ENCODE measurements at places on chromosomes 4 and X.

- DNase-seq: no peak
These were observed at the start of gene CITED1 for GRCh38 chrX:72305286-72306084. Gene CITED1, minus strand, starts transcription at chrX:72305914. Its CDS starts 3,045 bp downstream, at chrX:72302869.

- DNase-seq: no peak
These were observed 74.6 kb downstream of the CC2D2A start for GRCh38 chr4:15544248-15544729.

GRCh38 chrX:123311486-123311885 is 127.4 kb downstream of the GRIA3 start:
- no peak for DNase-seq

GRCh38 chrX:48458711-48459110 is 11.3 kb downstream of the SLC38A5 start:
- no peak for DNase-seq

DNA sequence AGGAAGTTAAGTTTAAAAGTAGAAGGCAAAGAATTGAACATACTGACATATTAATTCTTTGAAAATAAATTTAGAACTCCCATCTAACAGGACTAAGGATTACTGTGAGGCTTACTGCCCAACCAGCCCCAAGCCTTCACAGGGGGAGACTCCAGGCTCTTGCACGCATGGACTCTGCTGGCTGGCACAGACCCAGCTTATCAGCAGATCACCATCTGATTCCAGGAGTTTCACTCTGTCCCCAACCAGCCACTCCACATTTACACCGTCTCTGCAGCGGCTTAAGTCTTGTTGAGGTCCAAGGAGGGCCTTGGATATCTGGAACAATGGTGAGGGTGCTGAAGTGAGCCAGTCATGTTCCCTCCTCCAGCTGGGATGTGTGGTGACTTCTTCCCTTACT is 16.4 kb upstream of the OTUD4 start:
- DNase-seq: no peak

DNA sequence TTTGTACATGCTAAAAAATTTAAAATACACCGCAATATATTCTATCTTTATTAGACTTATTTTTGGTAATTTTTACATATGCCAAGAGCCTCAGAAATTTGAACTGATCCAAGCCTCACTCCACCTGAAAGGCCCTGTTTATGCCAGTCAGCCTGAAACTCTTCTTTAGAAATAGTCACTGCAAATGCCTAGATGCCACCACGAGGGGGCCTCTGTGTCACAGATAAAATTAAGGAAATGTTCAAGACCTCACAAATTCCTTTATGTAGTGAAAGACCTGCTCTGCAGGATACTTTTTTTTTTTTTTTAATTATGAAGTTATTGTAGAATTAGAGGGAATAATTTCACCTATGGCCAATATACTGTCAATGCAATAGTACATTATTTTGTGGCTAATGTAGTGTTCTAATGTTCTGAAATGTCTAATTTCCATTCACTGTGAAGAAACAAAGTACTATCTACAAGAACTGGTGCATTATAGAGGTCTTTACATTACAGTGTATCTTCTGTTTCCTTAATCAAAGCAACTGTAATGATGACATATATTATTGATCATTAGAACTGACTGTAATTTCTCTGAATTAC is 69.8 kb downstream of the DTHD1 start:
- DNase-seq: peak; percentile 15

DNA sequence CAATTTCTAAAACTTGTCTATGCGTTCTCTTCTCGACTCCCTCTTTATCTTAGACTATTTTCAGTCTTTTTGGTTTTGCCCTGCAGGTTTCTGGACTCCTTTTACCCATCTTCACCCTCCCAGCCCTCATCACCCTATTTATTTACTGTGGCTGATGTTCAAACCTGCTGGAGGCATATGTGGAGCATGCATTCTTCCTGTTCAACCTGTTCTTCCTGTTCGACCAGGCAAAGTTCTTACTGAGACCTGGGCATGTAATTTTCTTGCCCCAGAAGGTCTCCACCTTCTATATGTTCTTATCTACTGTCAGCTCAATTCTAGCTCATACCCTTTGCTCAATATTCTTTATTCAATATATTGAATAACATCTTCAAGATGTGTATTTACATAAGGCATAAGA is 69.4 kb upstream of the AGA start:
- DNase-seq: no peak

- DNase-seq: no peak
These were observed 41.6 kb downstream of the BEX3 start for GRCh38 chrX:103417933-103418332.

DNA sequence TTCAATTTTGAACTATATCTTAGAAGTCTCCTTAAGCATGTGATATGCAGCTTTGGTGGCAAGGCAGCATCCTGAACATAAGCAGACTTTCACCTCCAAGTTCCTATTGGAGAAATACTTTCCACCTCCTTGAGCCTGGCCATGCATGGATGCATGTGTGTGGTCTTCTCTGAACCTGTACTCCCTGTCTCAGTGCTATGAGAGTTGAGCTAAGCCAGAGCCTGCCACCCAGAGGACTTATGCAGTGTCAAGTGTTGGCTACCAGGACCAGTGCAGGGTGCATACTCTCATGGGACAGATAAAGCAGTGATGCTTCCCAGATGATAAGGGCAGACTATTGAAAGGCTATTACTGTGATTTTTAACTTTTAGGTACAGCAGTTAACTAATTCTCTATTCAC is 105.6 kb downstream of the TSPAN7 start:
- DNase-seq: no peak

DNA sequence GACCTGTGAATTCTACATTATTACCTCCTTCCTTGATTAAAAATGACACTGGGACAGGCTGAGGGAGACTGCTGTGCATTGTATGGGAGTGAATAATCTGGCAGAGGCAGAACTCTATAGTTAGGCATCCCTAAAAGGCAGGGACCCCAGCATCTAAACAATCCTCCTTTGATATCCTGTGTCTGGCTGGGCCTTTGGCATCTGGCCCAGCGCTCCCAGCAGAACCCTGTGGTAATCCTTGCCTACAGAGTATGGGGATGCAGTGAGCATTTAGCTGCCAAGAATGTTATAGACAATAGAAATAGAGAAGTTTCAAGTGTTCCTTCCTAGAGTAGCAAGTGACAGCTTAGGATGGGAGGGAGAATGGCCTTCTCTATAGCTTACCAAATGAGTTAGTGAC is 38.5 kb downstream of the ZCCHC12 start:
- DNase-seq: no peak

GRCh38 chr4:40874901-40875300 is 125.1 kb downstream of the NSUN7 start:
- no peak for DNase-seq

GRCh38 chr4:139458999-139459398 is 5.1 kb downstream of the RAB33B start:
- DNase-seq: no peak

DNA sequence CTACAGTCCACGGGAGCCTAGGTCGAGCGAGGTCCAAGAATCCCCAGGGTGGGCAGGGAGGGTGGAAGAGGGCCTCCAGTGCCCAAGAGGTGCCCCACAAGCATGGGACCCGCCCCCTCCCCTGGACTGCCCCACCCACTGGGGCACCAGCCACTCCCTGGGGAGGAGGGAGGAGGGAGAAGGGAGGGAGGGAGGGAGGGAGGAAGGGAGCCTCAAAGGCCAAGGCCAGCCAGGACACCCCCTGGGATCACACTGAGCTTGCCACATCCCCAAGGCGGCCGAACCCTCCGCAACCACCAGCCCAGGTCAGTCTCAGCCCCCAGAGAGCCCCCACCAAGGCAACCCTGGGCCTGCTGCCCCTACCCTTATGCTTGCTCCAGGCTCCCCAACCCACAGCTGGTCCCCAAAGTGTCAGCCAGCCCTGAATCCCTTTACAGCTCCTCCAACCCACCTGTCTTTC is at the start of gene GATA1:
Gene GATA1, plus strand, starts transcription at position 250 of the 460 bp plus-strand sequence. CDS start 4,520 bp downstream, outside the sequence.
- DNase-seq: no peak

DNA sequence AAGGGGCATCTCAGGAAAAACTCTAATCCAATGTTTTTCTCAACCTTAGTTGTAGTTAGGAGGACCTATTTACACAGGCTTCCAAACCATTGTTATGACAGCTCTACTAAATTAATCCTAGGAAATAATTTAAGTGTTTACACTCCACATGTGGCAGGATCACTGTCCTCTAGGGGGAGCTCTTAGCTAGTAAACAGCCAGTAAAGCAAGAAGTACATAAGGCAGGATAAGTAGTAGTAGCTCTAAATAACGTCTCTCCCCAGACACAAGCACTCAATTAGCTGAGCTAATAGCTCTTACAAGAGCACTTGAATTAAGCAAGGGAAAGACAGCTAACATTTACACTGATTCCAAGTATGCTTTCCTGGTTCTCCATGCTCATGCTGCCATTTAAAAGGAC is 37.3 kb downstream of the NUDT11 start:
- DNase-seq: no peak

- DNase-seq: peak; percentile 6
These were observed 83.6 kb downstream of the CHM start for GRCh38 chrX:85963736-85964135.

- no peak for DNase-seq
These were observed 8.2 kb upstream of the TLR10 start for GRCh38 chr4:38791010-38791409.

- peak; percentile 14 for DNase-seq
These were observed 255.5 kb downstream of the LDB2 start for GRCh38 chr4:16642897-16643296.

DNA sequence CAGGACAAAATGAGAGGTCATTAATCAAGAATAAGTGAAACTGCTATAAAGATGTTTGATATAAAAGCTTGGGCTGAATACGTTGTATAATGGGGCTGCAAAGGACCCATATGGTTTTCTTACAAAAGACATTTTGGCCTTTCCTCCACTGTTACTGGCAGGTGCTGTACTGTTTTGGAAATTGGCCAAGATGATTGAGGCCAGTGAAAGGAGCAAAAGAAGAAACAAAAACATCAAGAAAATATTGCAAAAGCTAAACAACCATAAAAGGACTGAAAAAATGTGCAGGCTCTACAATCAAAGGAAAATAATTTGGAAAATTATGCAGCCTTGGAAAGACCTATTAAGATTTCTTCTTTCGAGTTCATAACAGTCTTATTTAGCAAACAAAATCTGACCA is 222.2 kb upstream of the PPP1R2C start:
- no peak for DNase-seq

GRCh38 chr4:61723492-61723891 is 523.4 kb downstream of the ADGRL3 start:
- no peak for DNase-seq

DNA sequence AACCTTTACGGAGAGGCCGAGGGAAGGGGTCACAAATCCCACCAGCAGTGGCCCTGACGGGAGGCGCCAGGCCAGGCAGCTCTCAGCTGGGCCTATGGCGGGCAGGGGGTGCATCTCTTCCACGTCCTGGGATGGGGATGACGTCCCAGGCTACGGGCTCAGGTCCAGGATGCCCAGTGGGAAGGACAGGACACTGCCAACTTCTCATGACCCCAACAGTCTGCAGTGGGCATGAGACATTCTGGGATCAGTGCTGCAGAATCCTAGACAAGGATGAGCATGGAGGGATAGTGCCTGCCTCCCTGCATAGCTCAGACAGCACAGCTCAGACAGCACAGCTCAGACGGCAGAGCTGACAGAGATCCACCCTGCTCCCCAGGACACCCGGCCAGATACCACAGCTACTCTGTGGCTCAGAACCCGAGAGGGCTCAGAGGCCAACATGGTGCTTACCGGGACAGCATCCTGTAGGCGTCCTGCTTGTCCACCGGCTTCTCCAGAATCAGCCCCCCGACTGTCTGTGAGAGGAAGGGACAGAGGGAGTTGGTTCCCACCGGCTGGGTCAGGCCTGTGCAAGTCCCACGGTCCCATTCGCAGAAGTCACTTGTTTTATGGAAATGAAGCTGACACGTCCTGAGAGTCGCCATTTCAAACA is 17.3 kb downstream of the ASMTL start:
- no peak for DNase-seq

DNA sequence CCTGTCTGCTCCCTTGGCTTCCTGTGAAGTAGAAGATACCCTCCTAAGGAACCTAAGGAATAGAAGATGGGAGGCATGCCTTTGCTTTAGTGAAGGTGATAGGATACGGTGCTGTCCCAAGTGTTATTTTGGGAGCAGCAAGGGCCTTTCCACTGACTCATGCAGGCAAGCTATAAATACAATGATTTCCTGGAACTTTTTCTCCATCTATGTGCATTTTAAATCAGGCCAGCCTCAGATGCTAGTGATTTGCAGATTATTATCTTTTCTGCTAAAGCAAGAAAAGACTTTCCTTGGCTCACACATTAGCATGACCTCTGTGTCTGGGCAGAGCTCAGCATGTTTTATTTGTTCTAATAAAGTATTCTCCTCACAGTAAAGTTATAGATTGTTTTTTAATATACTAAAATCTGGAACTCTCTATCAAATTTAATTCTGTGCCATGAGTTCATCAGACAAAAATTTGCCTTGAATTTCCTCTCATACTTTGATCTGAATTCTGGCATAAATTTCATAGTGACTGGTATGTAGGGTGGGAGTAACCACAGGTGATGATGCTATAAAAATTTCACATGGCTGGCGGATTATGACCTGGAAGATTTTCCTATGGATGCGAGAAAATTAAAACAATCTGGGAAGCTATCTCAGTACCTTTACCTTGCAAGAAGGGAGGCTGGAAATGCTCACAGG is 131.7 kb downstream of the REPS2 start:
- DNase-seq: no peak

- no peak for DNase-seq
These were observed 7.8 kb upstream of the CLOCK start for GRCh38 chr4:55554453-55555030.

DNA sequence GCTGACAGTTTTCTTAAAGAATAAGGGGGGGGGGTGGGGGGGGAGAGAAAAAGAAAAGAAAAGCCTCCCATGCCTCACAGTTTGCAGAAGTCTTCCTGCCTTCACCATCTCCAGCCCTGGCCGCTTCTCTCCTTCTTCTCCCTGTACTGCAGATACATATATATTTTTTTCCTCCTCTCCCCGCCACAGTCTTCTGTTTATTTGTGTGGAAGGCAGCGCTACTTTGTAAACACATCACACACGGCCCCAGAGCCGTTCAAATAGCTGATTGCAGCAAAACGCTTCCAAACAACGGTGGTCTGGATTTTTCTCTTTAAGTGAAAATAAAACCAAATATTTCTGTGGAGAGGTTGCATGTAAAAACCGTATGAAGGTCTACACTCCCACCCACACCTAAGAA is 732 bp downstream of the NLGN4X start:
- no peak for DNase-seq

DNA sequence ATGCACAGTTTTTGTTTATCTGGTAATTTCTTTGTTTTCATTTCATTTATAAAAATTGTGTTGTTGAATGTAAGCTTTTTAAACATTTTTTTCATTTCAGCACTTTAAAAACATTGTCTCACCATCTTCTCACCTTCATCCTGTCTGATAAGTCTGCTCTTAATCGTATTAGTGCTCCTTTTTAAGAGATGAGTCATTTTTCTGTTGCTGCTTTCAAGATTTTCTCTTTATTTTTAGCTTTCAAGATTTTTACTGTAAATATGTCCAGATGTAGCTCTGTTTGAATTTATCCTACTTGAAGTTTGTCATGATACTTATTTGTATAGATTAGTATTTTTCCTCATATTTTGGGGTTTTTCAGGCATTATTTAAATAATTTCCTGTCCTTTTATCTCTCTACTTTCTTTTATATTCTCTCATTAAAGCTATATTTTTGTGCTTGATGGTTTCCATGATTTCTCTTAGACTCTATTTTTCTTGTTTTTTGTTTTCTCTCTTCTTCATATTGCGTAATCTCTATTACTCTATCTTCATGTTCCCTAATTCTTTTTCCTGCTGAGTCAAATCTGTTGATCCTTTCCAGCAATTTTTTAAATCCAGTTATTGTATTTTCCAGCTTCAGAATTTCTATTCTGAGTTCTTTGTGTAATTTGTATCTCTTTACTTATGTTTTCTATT is 1400.4 kb upstream of the PCDH7 start:
- DNase-seq: no peak

All from HTR-8/SVneo (cell line).